ENCODE measurements at places on chromosomes 7 and 10.

DNA sequence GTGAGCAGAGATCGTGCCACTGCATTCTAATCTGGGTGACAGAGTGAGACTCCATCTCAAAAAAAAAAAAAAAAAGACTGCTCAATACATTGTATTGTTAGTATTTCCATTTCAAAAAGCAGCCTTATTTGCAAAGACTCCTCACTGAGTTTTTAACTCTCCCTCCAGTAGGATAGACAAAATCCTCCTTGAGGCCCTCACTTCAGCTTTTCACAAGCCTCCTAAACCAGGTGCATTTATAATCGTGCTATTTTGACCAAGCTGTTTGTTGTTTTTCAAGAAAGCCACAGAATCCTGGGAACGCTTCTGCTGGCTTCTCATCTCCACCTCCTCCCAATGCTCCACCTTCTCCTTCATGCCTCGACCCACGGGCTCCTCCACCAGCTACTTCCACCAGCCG, 6.3 kb upstream of the DDIT4 start:
- no peak for DNase-seq

GRCh38 chr7:130723784-130724183, 10.2 kb downstream of the KLF14 start:
- DNase-seq, result no peak

GRCh38 chr7:44508328-44509030, 18.0 kb upstream of the NUDCD3 start:
- DNase-seq, result no peak

DNA sequence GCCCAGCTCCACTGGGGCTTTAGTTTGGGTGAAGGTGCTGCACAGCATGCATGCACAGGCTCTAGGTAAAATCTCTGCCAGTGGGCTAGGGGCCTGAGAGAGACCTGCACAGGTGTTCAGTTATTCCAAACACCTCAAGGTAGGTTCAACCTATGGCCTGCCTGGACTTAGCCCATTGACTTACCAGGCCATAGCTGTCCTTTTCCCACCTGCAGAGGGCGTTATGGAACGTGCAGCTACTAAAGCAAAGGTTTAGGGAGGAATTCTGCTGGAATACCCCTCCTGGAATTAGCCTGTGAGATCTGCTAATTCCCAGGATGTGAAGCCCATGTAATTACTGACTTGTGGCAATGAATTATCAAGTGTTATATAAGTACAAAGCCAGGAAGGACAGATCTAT, 3.6 kb downstream of the VWC2 start:
- no peak for DNase-seq

DNA sequence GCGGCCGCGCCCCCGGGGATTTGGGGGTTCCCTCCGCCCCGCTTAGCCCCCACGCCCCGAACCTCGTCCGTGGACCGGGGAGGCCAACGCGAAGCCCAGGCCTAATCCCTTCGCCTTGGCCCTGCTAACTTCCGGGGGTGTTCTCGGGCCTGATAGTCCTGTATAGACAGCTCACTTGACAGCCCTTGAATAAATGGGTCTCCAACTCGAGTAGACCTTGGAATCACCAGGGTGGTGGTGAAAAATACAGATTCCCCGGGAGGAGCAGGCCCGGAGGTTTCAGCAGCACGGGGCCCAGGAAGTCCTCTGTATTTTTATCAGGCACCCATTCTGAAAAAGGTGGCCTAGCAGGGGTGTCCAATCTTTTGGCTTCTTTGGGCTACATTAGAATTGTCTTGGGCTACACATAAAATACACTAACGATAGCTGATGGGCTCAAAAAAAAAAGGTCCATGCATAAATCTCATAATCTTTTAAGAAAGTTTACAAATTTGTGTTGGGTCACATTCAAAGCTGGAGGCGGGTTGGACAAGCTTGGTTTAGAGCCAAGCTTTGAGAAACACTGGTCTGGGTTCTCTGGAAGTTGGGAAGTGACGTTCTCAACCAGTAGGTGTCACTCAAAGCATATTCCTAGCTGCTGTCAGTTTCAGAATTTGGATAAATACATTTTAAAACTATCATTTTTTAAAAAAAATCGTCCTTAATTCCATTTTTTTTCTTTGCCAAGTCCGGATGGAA, 221.7 kb downstream of the PHTF2 start:
- DNase-seq, result no peak

DNA sequence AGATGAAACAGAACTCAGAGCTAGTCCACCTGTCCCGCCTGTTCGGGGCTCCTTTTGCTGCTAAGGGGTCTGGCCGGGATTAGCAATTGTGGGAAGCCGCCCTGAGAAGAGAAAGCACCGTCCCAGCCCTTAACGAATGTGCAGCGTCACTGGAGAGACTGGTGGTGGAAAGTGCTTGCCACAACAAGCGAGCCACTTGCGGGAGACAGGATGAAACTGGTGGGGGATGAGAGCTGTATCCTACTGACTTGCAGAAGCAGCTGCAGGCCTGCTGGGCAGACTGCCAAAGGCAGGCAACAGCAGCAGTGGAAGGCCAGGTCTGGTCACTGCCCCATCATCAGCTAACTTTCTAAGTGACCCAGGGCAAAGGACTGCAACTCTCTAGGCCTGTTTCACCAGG, 95.4 kb downstream of the FAM53B start:
- no peak for DNase-seq

DNA sequence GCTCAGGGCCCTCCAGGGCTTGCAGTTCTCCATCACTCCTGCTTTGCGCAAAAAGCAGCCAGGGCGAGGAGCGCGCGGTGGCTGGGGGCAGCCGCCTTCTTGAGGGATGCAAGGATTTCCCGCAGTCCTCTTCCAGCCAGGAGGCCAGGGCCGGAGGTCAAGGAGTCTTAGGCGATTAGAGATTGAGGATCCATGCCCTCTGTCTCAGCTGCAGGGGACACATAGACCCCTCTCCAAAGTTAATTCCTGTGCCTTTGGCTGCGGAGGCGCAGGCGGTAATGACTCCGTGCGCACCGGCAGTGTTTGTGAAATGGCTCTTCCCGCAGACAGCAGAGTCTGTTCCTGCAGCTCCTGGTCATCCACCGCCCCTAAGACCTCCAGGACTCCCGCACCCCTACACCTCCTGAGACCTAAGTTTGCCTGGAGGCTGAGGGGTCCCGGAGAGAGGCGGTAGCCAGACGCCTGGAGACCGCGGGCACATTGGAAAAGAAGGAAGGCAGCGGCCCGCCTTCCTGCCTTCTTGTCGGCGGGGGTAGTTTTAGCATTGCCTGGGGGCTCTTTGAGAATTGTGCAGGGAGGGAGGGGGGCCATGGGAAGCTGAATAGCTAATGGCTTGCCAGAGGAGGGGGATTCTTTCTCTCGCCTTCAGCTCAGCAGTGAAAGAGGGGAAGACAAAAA, 3.3 kb upstream of the NEUROG3 start:
- DNase-seq, result no peak

DNA sequence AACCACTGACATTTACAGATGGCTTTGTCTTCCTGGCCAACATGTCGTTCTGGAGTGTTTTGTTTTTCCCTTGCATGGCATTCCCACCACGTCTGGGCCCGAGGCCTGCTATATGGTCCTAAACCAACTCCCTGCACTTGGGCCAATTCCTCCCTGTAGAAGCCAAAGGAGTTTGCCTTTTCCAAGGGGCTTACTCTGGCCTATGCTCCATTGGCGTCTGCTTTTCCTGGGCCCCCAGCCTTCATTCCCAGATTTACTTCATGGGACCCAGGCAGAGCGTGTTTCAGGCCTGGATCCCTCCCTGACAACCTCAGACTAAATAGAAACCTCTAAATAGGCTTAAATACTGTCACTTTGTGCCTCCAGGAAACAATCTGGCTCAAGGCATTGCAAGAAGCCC, 60.7 kb downstream of the MINDY4 start:
- DNase-seq, result no peak

DNA sequence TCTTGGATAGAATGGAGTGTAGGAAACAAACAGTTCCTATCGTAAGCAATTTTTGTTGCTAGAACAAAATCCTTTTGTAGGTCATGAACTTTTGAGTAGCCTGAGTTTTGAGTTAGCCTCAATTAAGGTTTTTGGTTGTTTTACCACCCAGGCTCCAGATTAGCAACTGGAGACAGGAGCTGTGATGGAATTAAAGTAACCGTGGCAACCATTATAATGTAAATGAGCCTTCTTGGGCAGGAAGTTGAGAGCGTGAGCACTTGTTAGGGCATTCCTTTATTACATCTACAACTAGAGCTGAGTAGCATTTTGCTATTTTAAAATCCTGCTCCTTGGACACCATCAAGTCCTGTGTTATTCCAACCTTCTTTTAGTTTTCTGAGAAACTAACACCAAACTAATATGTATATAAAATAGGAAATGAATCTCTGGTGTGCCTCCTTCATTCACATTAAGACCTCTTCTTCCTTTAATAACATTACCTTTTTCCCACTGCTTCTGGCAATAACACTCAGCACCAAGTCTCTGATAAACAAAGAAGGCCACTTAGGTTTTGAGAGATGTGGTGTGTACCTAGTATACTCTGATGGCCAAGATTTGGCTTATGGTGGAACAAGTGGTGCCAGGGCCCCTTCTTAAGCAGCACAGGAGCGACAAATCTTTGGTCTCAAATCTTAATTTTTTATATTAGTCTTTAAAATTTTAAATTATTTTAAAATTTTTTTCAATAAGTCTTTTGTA, 34.0 kb downstream of the AHCYL2 start:
- no peak for DNase-seq

- no peak for DNase-seq
Measured at GRCh38 chr10:95818668-95819067, 62.7 kb downstream of the ENTPD1 start.

GRCh38 chr7:16657656-16658279, 11.8 kb downstream of the BZW2 start:
- DNase-seq, result no peak

DNA sequence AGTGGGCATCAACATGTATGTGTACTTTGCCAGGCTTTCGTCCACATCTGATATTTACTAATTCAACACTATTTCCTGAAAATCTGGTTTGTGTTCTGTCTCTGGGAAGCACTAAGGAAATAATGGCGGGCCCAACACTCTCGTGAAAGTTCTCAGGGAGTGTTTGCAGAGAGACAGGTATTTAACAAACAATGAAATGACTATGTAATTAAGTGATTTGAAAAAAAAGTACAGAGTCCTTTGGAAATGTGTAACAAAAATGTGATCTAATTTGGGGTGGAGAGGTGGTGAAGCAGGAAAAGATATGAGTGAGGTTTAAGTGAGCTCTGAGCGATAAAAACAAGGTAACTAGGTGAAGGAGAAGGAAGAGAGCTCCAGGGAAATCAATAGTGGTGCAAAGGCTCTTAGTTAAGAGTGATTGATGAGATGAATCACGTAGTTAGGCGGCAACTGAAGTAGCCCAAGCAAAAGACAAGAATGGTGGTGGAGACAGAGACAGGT, 95.3 kb upstream of the DNAJB12 start:
- DNase-seq, result no peak

- no peak for DNase-seq
Measured at GRCh38 chr7:133570321-133570720, 317.4 kb downstream of the EXOC4 start.
